ENCODE measurements at places on chromosomes 1 and 21. TPM values are rescaled to one million over a fixed set of nuclear protein-coding genes. Genes with fewer than 3 reads are reported as not detected.

The MXRA8 gene
- total RNA-seq, result 2.0 TPM

The MPL gene
- 0.48 TPM for total RNA-seq

The TFF2 gene
- total RNA-seq, result not detected

The VSIG8 gene
- 1.2 TPM for total RNA-seq

The ADORA1 gene
- 0.28 TPM for total RNA-seq

The CTSK gene
- 7.7 TPM for total RNA-seq

The RNU1-3 gene
- 6,387 TPM for total RNA-seq

The GUCA2A gene
- not detected for total RNA-seq

The KCNE1 gene
- total RNA-seq, result 0.28 TPM

The TMEM54 gene
- 127 TPM for total RNA-seq

The DIO1 gene
- total RNA-seq, result not detected

The NBPF6 gene
- not detected for total RNA-seq

The PODN gene
- 2.6 TPM for total RNA-seq

The PERM1 gene
- total RNA-seq, result not detected

The RASSF5 gene
- 38.7 TPM for total RNA-seq

The FGR gene
- 1.3 TPM for total RNA-seq

The ZFP69 gene
- 2.4 TPM for total RNA-seq

The ACTA1 gene
- total RNA-seq, result 1.3 TPM

The CFAP74 gene
- not detected for total RNA-seq

The KLF17 gene
- not detected for total RNA-seq

The CA6 gene
- not detected for total RNA-seq

The ACTL8 gene
- 0.20 TPM for total RNA-seq

The ARTN gene
- total RNA-seq, result 7.4 TPM

The SLC6A9 gene
- total RNA-seq, result 46.7 TPM

The MEX3A gene
- total RNA-seq, result 1.7 TPM

The FCRLA gene
- total RNA-seq, result 0.56 TPM

The MFSD2A gene
- 25.2 TPM for total RNA-seq

The NFASC gene
- 12.2 TPM for total RNA-seq

The CD84 gene
- 1.2 TPM for total RNA-seq

The RGS18 gene
- total RNA-seq, result 0.52 TPM

The DNAJC6 gene
- total RNA-seq, result 0.20 TPM

The IFNGR2 gene
- 86.8 TPM for total RNA-seq

The TENT5C gene
- 1.1 TPM for total RNA-seq

The S100A7 gene
- total RNA-seq, result 5,647 TPM

The APOBEC4 gene
- not detected for total RNA-seq

The DMBX1 gene
- total RNA-seq, result not detected

The TIE1 gene
- total RNA-seq, result 4.1 TPM

The HCRTR1 gene
- not detected for total RNA-seq

The TRIM58 gene
- total RNA-seq, result 0.20 TPM

The BEST4 gene
- not detected for total RNA-seq

The FAM110D gene
- 0.68 TPM for total RNA-seq

The LRRC38 gene
- not detected for total RNA-seq

The HSD17B7 gene
- 20.3 TPM for total RNA-seq

The SDHB gene
- total RNA-seq, result 84.5 TPM

The ATP8B2 gene
- total RNA-seq, result 3.7 TPM

The SV2A gene
- total RNA-seq, result 0.20 TPM

The MRPL9 gene
- 72.0 TPM for total RNA-seq

The SPRR2E gene
- 1,779 TPM for total RNA-seq

The PLA2G2F gene
- total RNA-seq, result 0.04 TPM

The LCE1D gene
- total RNA-seq, result not detected

Data from esophagus mucosa (tissue), 1 donor.